ENCODE measurements at places on chromosomes 12 and 14.
A peak's percentile ranks its signal among the peaks of the same experiment; 100 is the strongest.

GRCh38 chr12:131724534-131724933 is 13.6 kb downstream of the SFSWAP start:
- DNase-seq, result no peak

GRCh38 chr12:24083838-24084237 is 134.4 kb upstream of the SOX5 start:
- DNase-seq, result no peak

- DNase-seq, result no peak
Measured at GRCh38 chr14:94819531-94819930, 49.6 kb upstream of the GSC start.

DNA sequence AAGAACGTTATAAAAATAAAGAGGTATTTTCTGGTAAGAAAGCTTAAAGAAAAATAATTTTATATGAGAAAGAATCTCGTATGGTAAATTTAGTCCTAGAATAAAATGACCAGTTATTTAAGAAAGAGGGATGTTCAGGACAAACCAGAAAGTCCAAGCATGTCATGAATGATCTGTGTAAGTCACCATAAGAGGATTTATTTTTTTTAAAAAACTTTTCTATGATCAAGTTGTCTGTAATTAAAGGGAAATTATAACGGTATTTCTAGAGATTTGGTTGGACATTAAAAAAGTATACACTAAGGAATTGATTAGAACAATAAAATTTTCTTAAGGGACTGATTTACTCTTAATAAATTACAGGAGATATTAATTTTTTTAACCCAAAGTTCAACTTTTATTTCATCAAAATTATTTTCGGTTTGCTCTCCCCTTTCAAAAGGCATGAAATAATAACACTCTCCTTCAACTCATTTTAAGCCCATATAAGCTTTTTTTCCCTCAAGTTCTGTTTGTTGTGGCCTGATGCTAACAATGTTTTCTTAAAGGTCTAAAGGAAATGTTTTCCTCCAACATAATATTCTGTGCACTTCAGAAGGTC is 49.9 kb upstream of the CPSF6 start:
- no peak for DNase-seq

DNA sequence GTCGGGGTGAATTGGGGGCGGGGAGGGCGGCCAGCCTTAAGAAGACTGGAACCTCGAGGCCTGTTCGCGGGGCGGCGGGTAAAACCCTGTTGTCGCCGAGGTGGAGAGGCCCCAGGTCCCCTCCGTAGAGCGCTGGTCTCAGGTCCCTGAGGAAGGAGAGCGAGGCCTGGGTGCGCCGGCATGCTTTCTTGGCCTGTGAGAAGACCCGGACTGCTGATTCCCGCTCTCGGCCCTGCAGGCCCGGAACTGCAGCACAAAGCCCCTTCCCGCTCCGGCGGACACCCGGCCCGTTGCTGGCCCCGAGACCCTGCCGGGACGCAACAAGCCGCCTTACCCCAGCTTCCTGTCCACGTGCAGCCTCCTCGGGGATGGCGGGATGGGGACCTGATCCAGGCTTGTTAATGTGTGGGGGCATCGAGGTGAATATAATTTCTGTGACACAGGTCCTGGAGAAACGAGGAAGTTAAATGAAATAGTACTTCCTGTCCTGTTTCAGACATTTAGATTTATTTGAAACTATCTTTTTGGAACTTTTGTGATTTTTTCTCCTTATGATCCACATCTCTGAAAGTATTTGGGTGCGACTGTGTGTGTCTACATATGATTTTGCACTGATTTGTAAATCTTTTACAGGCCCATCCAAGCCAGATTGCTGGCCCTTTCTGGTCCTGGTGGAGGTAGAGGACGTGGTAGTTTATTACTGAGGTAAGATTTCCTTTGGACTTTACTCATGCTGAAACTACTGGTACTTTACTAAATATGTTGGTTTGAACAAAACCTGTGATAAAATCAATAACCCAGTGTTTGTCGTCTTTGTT is 600 bp downstream of the PNN start:
- DNase-seq, result peak; percentile 16

GRCh38 chr14:86038387-86039042 is 508.6 kb downstream of the FLRT2 start:
- DNase-seq, result peak; percentile 32

- DNase-seq, result peak; percentile 63
Measured at GRCh38 chr14:77094672-77095284, 3.3 kb upstream of the CIPC start.

DNA sequence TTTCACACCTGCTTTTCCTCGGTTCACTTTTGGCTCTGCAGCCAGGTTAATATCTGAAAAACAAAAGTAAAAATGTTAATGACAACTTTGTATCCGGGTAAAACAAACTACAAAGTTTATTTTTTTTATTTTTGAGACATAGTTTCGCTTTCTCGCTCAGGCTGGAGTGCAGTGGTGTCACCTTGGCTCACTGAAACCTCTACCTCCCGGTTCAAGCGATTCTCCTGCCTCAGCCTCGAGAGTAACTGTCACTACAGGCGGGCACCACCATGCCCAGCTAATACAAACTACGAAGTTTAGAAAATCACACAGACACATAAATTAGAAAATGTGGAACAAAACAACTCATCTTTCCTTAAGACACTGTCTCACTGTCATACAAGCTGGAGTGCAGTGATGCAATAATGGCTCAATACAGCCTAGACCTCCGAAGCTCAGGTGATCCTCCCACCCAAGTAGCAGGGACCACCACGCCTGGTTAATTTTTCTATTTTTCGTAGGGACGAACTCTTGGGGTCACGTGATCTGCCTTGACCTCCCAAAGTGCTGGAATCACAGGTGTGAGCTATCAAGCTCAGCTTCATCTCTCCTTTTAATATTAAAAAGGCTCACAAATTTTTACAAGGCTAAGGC is 38.1 kb downstream of the HNRNPC start:
- DNase-seq, result no peak

GRCh38 chr12:10610188-10610587 is 3.2 kb downstream of the MAGOHB start:
- DNase-seq, result no peak

DNA sequence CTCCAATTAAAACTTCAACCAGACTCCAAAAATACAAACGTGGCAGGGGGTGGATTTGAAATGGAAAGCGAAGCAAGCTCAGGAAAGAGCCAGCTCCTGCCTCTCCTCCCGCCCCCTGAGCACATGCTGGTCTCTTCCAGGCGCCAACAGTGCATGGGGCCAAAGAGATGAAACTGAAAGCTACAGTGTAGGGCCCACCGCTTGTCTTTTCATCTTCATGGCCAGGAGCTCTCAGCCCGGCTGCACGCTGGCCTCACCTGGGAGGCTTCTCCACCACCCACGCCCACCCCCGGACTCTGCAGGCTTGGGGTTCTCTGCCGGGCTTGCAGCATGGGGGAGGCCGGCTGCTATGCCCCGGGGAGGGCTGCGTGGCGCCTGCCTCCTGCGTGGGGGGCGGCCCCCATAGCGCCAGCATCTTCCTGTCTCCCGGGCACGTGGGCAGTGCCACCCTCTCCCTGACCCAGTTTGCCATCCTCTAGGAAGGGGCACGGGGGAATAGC is 2.0 kb downstream of the RIMBP2 start:
- no peak for DNase-seq

DNA sequence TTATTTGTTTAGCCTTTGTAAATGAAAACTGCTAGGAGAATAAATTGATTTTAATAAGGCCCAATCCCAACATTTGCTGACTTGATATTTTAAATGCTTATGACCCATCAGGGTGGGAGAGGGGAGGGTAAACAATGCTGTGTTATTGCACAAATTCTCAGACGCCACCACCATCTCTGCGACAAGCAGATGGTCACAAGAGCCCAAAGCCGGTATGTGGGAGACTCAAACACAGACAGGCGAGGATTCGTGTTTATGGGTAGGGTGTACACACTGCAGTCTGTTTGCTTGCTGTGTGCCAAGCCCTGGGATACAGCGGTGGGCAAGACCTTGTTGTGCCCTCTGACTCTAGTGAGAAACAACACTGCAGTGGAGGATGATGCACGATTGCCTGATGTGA is 39.2 kb upstream of the PWP1 start:
- no peak for DNase-seq

DNA sequence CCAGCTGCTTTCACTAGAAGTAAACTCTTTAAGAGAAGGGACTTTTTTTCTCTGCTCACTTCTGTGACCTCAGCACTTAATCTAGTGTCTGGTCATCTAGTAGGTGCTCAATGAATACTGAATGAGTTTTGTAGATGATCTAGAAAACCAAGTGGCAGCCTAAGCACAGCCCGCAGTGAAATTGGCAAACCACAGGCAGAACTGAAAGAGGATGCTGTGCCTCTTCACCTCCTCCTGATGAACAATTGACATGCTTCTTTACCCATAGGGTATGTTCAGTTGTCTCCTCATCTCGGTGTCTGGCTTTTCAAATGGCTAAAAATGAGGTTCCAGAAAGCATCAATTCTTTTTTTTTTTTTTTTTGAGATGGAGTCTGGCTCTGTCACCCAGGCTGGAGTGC is 399.5 kb downstream of the RMST start:
- DNase-seq, result no peak

GRCh38 chr12:40560848-40561247 is 131.4 kb upstream of the CNTN1 start:
- no peak for DNase-seq

GRCh38 chr12:3437986-3438385 is 53.0 kb upstream of the PRMT8 start:
- DNase-seq, result no peak

DNA sequence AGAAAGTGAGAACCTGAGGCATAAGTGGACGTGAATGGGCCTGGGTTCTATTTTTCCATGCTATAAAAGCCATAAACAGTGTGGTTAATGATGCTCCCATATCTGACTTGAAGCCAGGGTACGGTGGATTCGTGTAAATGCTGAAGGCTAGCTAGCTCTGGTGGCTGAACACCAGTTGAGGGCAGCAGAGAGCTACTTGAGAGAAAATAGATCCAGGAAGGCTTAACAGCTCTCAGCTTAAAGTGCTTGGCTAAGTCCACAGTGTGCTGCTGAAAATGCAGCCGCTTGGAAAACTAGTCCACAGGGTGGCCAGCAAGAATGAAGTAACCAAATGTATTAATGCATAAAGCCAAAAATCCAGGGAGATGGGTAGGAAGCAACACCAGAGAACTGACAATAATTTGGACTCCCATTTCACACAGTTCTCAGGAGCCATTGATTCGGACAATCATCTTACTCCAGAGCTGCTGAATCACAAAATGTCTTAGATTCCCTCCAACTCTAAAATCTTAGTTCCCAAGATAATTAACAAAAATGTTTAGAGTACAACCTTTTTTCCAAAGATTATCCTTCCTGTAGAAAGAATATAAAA is 15.0 kb upstream of the FOXG1 start:
- no peak for DNase-seq

- DNase-seq, result no peak
Measured at GRCh38 chr14:36822685-36823084, 161.0 kb downstream of the PAX9 start.

DNA sequence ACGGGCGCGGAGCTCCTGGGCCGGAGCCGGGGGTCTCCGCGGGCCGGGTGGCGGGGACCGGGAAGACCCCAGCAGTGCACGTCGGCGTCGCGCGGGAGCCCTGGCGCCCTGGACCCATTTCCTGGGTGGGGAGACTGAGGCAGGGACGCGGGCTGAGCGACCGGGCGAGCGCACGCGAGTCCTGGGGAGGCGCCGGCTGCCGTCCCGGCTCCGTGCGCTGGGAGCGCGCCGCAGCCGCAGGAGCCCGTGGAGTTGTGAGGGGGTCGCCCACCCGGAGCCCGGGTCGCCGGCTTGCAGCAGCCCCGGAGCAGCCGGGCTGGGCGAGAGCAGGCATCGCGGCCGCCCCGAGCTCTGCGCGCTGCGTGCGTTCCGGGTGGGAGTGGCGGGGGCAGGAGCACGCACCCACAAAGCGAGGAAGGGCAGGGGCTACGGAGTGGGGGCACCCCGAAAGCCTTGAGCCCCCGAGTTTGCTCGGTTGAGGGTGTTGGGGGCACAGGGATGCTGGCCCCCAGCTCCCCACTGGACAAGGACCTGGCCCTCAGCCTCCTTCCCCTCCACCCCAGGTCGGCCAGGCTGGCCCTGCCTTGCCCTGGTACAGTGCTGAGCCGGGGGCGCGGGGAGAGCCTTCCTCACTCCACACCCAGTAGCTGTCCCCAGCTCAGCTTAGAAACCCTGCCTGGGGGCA is 620 bp downstream of the MMP17 start:
- no peak for DNase-seq

DNA sequence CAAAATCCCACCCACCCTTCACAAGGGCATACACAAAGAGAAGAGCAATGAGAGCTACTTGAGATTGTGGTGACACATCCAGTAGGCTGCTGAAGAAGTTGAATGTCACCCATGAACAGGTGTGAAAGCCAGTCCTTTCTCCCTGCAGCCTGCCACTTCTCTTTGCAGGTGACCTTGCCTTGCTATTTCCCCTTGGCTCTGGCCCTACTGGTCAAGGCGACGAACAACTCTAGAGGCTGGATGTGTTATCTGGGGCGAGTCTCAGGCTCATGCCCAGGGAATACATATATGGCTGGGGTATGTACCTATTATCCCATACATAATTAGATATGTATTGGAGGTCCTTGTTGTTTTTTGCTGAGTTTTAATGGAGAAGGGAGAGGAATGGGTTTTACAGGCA is 70.2 kb upstream of the EGLN3 start:
- no peak for DNase-seq

DNA sequence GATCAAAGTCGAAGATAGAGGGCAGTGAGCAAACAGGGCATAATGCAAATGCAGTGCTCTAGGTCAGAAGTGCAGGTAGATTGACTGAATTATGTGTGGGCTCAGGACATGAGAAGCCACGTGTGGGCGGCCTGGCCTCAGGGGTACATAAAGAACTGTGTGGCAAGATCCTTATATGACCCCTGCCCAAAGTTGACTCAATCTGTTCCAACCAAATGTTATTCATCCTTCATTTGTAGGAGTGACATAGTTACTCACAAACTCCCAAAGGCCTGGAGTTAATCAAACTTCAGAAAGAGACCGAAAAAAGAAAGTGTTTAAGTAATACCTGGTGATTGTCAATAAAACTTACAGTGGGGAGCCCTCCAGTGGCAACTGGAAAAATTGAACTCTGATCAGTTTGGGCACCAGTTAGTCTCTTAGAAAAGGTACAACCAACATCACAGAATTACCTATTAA is 150.4 kb upstream of the FAR2 start:
- DNase-seq, result no peak

- DNase-seq, result no peak
Measured at GRCh38 chr14:84482256-84483071, 1047.5 kb upstream of the FLRT2 start.

DNA sequence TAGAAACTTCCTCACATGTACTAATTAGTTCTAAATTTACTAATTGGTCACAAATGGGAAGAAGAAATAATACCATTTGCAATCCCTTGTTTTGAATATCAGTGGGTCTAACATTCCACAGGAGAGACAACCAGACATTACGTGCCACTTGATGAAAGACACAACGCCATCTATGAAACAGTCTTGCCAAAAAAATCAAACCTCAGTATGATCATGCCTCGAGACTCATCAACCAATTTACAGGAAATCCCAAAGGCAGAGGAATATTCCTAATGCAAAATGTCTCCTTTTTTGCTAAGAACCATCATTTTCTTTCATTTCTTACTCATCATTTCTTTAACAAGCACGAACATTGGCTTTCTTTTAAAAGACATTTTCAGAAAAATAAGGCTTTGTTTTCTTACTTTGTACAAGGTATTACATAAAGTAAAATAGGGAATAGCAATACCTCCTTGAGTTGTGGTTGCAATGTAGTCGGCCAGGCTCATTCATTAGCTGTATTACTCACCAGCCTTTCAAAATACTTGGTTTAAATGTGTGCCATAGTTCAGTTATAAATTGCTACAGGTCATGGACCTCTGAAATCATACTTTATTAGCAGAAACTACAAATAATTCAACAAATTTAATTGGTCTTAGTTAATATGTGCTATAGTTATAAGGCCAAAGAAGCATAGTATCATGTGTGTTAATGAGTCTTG is 436.2 kb upstream of the FLRT2 start:
- DNase-seq, result no peak

- no peak for DNase-seq
Measured at GRCh38 chr12:126627596-126627995, 1562.4 kb downstream of the AACS start.
